GM19239 (cell line): ENCODE measurements at places on chromosomes 5 and 9.

DNA sequence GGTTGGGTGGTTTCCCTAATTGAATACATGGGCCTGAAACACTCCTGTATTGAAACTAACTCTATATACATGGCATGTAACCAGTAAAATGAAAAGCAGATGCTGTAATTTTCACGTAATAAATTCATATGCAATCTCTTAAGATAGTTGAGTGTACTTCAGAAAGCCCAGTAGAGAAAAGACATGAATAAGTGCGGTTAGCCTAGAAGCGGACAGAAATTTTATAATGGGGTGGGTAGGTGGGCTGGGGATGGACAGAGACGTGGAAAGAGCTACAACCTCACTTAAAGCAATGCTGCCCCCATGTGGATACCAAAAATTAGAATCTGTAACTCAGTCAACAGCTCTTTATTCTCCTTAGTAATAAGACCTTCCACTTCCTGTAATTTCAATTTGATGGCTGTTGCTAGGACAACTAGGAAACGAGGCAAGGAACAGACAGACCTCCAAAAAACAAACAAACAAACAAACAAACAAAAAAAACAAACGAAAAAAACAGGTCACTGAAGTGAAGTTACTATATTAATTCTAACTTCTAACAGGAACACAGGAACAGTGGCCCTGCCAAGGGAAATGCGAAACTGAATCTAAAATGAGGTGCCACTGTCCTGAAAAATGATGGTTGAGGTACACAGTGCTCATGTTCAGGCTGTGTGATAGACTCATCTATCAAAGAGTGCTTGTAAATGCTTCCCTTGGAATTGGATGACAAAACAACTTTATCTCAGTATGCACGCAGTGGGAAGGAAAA is 103.4 kb upstream of the GNA14 start:
- no peak for DNase-seq

GRCh38 chr5:103461243-103461642 is 101.3 kb downstream of the NUDT12 start:
- no peak for DNase-seq

- no peak for DNase-seq
Measured at GRCh38 chr5:35030426-35031100, 17.2 kb downstream of the AGXT2 start.

DNA sequence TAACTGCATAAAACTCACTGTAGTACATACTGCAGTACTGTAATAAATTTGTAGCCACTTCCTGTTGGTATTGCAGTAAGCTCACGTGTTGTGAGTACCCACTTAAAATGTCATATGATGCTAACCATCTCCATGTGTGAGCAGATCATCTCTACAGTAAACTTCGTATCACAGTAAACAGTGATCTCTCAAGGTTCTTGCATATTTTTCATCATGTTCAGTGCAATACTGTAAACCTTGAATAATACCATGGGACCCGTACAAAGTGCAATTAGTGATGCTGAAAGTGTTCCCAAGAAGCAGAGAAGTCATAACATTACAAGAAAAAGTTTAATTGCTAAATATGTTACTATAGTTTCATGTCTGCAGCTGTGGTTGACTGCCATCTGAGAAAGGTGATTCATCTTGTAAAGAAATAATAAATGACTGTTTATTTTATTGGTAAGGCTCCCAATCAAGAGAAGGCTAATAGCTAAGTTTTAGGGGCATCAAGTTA is 253.8 kb upstream of the POU5F2 start:
- DNase-seq: no peak

- no peak for DNase-seq
Measured at GRCh38 chr5:110768138-110768860, 29.5 kb downstream of the SLC25A46 start.

GRCh38 chr5:115894342-115894741 is 52.6 kb downstream of the AP3S1 start:
- DNase-seq: no peak

GRCh38 chr9:93920131-93920800 is 34.9 kb downstream of the BARX1 start:
- DNase-seq: no peak

DNA sequence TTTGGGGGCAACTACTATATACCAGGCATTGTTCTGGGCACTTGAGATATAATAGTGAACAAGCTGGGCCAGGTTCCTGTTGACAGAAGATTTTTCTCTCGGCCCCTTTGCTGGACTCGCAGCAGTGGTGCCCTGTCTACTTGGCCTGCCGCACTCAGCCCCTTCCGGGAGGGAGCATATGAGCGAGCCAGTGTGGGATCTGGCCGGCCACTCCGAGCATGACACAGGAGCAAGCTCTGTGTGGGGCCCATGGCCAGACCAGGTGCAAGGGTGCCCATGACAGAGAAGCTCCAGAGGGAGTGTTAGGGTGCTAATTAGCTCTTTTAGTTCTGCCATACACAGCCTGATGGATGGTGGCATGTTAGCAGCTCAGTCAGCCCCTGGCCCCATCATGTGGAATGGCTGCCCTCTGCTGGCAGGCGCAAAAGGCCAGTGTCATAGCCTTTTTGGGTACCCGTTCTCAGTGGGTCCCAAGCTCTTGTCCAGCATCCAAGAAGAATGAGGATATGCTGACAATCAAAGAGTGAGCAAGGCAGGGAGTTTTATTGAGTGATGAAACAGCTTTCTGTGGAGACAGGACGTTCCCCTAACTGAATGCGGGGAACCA is 9.3 kb upstream of the KIF4B start:
- DNase-seq: no peak

GRCh38 chr5:178115136-178115813 is 1.9 kb downstream of the N4BP3 start:
- DNase-seq: no peak

GRCh38 chr9:75803130-75803529 is 87.3 kb upstream of the PCSK5 start:
- DNase-seq: no peak

- DNase-seq: no peak
Measured at GRCh38 chr9:137031904-137032640, at the start of gene FUT7. FUT7 (minus strand) TSS chr9:137032088; CDS start chr9:137031991, 97 bp downstream.

GRCh38 chr9:79807971-79808370 is 236.2 kb downstream of the TLE4 start:
- no peak for DNase-seq

GRCh38 chr5:41109186-41109585 is 38.0 kb upstream of the MROH2B start:
- no peak for DNase-seq

DNA sequence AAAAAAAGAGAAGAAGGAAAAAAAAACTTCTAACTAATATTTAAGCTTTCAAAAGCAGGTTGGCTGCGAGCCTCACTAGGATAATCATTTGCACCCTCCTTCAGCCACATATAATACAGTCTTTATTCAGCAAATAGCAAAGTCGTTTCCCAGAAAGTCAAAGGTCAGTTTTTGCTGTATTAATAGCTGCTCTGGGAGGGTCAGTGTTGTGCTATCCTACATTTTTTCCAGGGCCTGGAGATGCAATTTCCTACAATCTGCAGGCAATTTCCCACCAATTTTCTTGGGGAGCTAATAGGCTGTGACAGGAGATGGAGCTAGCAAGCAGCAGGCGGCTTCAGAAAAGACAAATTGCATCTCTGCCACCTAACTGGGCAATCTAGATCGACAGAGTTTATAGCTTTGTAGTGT is 136.8 kb downstream of the TLE1 start:
- DNase-seq: no peak

GRCh38 chr9:2019723-2020122 is 4.6 kb downstream of the SMARCA2 start:
- DNase-seq: no peak

DNA sequence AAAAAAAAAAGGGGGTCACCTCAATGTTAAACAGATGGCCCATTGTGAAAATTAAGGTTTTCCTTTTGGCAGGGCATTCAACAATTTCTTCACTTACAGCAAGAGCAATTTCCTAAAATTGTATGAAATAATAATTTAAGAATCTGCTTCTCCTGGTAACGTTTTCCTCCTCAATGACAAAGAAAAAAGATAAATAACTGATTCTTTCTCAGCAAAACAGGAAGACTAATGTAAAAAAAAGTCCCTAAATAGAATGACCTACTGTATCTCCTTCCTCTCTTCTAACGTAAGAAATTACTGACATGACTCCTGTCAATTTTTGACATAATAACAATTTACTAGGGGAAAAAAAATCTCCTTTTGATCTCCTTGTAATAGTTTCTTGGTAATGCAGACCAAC is 25.5 kb downstream of the ABHD17B start:
- no peak for DNase-seq

GRCh38 chr9:121369595-121370265 is at the start of gene STOM:
STOM (minus strand) TSS chr9:121370250; CDS start chr9:121370187, 63 bp downstream.
- no peak for DNase-seq

GRCh38 chr9:35489313-35490154 is at the start of gene RUSC2:
RUSC2 (plus strand) TSS chr9:35490111; CDS start chr9:35546522, 56,411 bp downstream.
- no peak for DNase-seq

DNA sequence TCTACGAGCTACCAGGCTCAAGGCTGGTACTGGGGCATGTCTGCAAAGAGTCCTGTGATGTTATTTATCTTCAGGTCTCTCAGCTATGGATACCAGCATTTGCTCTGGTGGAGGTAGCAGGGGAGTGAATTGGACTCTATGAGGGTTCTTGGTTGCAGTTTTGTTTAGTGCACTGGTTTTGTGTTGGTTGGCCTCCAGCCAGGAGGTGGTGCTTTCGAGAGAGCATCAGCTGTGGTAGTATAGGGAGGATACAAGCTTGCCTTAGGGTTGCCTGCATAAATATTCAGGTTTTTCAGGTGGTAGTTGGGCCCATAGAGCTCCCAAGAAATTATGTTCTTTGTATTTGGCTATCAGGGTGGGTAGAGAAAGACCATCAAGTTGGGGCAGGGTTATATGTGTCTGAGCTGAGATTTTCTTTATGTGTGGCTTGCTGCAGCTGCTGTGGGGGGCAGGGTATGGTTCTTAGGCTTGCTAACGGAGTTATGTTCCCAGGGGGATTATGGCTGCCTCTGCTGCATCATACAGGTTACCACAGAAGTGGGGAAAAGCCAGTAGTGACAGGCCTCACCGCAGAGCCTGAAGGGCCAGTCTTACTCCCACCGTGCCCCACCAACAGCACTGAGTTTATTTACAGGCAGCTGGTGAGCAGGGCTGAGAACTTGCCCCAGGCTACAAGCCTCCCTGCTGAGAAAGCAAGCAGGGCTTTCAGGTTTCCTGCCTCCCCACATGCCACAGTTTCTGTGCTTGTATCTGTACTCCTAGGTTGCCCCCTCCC is 9.7 kb upstream of the RIOK2 start:
- no peak for DNase-seq

DNA sequence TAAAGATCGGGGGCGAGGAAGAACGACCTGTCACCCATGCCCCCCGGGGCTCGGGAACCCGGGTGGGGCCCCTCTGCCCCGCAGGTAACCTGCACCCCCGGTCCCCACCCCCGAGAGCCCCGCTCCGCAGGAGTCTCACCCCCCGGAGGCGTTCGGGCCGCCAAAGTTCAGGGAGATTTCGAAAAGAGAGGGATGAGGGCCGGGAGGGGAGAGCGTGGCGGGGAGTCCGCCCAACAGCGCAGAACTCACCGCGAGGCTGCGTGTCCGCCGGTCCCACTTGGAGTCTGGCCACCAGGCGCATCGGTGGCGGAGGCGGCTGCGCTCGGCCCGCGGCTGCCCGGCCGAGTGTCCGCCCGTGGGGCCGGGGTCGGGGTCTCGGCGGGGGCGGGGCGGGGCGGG is at the start of gene PHF19:
PHF19 (minus strand) TSS at position 347 of the 399 bp plus-strand sequence. CDS start 2,447 bp downstream, outside the sequence.
- DNase-seq: no peak

GRCh38 chr5:110548171-110548570 is 178.3 kb downstream of the TMEM232 start:
- no peak for DNase-seq

GRCh38 chr9:87198716-87199115 is 251.4 kb upstream of the GAS1 start:
- DNase-seq: no peak

DNA sequence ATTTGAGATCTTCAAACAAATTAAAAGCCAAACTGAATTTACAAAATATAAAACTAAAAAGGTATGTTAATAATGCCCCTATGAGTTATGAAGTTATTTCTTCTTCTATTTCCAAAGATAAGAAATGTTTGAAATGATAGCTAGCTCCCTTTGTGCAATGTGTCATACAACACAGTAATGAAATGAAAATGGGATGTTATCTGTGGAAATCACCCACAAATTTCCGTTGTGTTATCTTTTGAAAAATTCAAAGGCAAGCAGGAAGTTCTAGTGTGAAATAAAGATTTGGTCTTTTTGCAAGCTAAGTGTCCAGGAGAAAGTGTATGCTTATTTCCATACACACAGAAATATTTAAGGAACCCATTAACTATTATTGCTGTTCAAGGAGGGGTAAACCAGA is 375.3 kb upstream of the PRR16 start:
- DNase-seq: no peak

- DNase-seq: no peak
Measured at GRCh38 chr9:97892421-97892820, 29.9 kb downstream of the TRMO start.

GRCh38 chr5:80620211-80620610 is 34.2 kb upstream of the MSH3 start:
- DNase-seq: no peak

- DNase-seq: no peak
Measured at GRCh38 chr9:98794802-98795201, 1.6 kb downstream of the ANKS6 start.

DNA sequence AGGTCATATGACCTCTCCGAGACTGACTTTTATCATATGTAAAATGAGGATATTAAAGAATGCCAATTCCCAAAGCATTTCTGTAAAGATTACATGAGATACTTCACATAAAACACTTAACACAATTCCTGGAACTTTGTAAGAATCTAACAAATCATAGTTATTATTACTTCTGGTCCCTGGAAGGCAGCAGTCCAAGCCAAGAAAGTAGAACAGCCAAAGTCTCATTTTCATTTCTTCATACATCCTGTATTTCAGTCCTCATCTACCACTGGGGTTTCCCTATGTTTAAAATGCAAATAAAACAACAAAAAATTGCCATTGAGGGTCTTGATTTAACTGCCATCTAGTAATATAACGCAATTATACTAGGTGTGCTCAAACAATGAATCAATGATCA is 179.5 kb downstream of the MARCHF11 start:
- DNase-seq: no peak

GRCh38 chr5:170226129-170226615 is 6.6 kb upstream of the C5orf58 start:
- no peak for DNase-seq

DNA sequence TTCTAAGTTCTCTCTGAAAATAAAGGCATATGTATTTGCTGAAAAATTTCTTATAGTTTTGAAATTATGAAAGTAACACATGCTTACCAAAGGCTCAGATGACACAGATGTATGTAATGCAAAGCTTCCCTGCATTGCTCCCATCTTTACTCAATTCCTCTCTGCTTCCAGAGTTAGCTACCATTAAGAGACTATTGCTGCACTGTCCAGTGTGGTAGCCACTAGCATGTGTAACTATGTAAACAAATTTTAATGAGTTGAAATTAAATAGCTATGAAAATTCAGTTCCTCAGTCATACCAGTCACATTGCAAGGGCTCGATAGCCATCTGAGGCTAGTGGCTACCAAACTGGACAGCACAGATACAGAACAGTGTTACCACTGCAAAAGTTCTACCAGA is 17.9 kb downstream of the FRMD3 start:
- DNase-seq: no peak
